ENCODE measurements at places on chromosomes 7 and 10.

- DNase-seq = no peak
These were observed 23.2 kb downstream of the GPR141 start for GRCh38 chr7:37706804-37707203.

- no peak for DNase-seq
These were observed 171.9 kb upstream of the LRRN3 start for GRCh38 chr7:110918949-110919548.

DNA sequence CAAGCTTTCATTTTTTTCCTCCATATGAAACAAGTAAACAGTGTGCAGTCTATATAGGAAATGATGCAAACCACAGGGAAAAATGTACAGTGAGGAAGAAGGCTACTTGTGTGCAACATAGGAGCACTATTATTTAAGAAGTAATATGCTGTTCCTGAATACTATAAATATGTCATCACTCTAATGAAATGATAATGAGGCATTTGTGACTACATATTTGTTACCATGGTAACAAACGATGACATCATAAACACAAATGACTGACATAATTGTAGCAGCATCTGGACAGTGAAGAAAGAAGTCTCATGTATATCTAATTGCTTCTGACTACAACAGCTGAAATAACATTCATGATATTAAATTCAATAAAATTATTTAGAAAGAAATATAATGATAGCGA, 164.8 kb downstream of the C7orf25 start:
- no peak for DNase-seq

- DNase-seq = no peak
These were observed 652.0 kb upstream of the CELF2 start for GRCh38 chr10:10365676-10366075.

- DNase-seq = no peak
These were observed 58.3 kb downstream of the CDHR3 start for GRCh38 chr7:106021151-106022067.

DNA sequence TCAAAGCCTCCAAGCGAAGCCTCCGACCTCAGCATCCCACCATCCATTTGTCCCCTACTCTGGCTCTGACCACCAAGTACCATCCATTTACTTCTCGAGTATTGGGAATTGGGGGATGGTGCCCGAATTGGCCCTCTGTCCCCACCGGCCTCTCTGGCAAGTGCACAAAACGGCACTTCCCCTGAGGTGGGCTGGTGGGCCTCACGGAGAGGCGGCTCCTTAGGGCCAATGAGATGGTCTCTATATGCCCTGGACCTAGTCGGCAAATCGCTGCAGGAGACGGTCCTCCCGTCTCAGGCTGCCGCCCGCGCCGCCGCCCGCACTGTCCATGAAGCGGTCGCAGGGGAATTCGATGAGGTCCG, 2.8 kb downstream of the TRIL start:
- no peak for DNase-seq

GRCh38 chr7:45050198-45050597, 38.6 kb downstream of the NACAD start:
- no peak for DNase-seq

GRCh38 chr10:71250842-71251241, 38.5 kb downstream of the UNC5B start:
- DNase-seq = no peak

DNA sequence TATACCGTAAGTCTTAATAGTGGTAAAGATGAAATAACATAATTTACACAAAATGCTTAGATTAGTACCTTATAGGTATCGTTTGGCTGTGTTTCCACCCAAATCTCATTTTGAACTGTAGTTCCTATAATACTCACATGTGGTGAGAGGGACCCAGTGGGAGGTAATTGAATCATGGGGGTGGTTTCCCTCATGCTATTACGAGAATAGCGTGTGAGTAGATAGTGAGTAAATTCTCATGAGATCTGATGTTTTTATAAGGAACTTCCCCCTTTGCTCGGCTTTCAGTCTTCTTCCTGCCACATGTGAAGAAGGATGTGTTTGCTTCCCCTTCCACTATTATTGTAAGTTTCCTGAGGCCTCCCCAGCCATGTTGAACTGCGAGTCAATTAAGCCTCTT, 426.3 kb upstream of the POT1 start:
- DNase-seq = no peak

DNA sequence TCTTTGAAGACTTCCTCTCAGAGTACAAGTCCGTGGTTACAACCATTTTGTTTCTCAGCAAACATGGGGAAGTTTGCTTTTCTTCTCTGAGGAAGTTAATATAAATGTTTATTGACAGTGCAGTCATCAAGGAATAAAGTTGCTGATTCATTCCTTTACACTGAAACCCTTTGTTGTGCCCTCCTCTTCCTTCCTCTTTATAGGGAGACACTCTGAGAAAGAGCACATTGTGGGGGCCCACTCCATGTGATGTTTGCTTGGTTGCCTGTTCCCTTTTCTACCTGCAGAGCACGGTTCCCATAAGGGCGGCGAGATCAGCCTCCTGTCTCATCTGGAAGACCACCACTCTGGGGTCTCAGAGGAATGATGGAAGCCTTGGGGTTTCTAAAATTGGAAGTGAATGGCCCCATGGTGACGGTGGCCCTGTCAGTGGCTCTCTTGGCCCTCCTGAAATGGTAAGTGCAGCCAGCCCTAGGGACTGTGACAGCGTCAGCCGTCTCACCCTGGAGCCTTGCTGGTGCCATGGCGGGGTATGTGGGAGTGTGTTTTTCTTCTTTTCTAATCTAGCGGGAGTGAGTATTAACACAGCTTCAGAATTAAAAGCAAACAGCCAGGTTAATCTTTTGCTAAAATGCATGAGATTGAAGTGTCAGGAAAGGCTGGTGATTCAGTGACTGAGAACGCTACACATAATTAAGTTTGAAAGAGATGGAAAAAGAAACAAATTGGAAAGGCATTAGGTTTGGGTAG, at the start of gene TBXAS1:
Gene TBXAS1, plus strand, starts transcription at position 240 of the 750 bp plus-strand sequence. Its CDS starts 127 bp downstream, at position 367.
- no peak for DNase-seq

- DNase-seq = no peak
These were observed 200.9 kb downstream of the AUTS2 start for GRCh38 chr7:69799048-69799697.

- no peak for DNase-seq
These were observed 48.4 kb upstream of the PLXDC2 start for GRCh38 chr10:19767876-19768275.

- DNase-seq = no peak
These were observed 8.3 kb upstream of the ARHGAP12 start for GRCh38 chr10:31936933-31937332.

GRCh38 chr7:2796358-2797352, 47.5 kb downstream of the GNA12 start:
- DNase-seq = no peak

- no peak for DNase-seq
These were observed 81.9 kb downstream of the CREM start for GRCh38 chr10:35208536-35208935.

- DNase-seq = no peak
These were observed 281.6 kb downstream of the AGMO start for GRCh38 chr7:15280078-15280733.

DNA sequence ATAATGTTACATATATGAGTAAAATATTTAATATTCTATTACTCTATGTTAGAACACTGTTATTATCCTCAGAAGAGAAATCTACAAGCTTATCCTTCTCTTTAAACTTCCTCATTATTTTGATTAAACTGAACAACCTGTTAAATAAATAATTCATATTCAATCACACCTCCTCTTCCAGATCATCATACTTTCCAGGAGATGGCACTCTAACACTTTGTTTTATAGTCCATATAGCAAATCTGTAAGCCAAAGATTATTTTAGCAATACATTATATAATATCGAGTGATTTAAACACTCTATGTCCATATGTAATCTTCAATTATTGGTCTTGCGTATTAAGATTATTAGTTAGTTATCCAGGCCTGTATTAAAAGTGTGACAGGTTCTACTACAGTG, 694.1 kb downstream of the ANKRD7 start:
- DNase-seq = peak; percentile 8

GRCh38 chr7:44378744-44379143, 53.4 kb upstream of the CAMK2B start:
- DNase-seq = no peak

DNA sequence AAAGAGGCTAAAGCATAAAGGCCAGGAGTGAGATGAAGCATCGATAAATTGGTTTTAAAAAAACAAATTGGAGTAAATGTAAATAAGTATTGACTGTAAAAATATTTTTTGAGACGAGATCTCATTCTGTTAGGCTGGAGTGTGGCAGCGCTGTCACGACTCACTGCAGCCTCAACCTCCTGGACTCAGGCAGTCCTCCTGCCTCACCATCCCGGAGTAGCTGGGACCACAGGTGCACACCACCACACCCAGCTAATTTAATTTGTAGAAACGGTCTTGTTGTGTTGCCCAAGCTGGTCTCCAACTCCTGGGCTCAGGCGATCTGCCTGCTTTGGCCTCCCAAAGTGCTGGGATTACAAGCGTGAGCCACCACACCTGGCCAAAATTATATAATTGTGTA, 17.8 kb downstream of the HNRNPA2B1 start:
- DNase-seq = no peak

DNA sequence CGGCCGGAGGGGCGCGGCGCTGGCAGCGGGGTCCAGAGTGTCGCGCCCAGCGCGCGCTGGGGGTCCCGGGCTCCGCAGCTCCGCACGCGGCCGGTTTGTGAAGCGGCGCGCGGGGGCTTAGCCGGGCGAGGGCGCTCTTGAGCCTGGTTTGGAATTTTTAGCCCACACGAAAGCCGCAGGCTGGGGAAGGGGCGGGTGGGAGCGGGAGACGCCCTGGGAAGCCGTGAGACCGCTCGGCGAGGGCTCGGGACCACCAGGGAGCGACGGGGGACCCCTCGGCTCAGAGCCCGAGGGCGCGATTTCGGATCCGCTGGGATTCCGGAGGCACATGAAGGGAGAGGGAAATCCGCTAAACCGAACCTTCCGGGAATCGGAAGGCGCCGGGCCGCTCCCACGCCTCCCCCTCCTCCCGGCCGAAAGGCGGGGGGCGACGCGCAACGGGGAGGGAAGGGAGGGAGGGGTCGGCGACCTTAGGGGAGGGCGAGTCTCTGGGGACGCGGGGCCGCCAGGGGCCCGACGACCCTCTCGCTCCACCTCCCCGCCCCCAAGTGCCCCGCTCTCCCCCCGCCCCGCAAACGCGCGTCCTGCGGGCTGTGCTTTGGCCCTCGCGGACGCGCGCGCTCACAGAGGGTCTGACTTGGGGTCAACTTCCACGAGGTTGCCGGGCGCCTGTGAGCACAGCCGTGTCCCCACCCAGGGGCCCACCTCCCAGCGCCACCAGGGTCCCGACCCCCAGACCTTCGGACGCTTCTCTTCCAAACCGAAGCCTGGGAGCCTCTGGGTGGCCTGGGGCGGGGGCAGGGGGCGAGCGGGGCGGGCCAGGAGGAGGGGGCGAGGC, 5.1 kb upstream of the ELFN1 start:
- DNase-seq = peak; percentile 90

GRCh38 chr10:73907841-73908517, 3.0 kb upstream of the PLAU start:
- no peak for DNase-seq

- no peak for DNase-seq
These were observed 169.6 kb downstream of the TCERG1L start for GRCh38 chr10:131141645-131142516.

- no peak for DNase-seq
These were observed 89.1 kb upstream of the AGR3 start for GRCh38 chr7:16970732-16971482.

DNA sequence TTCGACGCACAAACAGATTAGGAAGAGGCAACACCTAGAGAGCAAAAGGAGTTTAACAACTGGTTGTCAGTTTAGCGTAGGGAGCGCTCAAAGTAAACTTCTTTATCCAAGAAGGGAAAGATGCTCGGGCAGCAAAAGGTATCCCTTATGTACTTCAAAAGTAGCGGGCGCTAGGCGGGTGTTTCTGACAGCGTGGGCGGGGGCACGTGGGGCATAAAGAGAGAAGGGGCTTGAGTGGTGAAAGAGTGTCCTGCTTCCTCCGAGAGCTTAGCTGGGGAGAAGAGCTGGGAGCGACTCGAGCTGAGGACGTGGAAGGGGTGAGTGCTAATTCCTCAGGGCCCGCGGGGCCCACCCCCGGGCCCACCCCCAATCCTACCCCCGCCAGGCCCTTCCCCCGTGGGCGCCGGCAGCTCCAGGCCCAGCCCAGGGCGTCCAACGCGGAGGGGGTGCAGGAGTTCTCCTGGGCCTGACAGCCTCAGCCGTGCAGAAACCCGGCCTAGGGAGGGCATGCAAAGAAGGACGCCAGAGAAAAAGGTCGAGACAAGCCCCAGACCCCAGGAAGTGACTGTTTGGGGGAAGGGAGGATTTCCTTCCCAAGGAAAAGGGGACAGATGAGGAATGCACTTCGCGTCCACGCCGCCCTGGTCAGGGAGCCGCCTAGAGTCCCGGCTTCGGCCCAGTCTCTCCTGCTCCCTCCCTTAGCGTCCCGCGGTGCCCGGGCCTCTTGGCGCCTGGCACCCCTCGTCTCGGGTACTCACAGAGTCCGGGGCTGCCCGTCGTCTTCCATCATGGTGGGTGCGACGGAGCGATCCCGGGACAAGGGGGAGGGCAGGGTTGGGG, 868 bp downstream of the TIAL1 start:
- no peak for DNase-seq

GRCh38 chr7:40405991-40406390, 271.2 kb downstream of the SUGCT start:
- DNase-seq = no peak
